ENCODE measurements at places on chromosomes 4 and X.

DNA sequence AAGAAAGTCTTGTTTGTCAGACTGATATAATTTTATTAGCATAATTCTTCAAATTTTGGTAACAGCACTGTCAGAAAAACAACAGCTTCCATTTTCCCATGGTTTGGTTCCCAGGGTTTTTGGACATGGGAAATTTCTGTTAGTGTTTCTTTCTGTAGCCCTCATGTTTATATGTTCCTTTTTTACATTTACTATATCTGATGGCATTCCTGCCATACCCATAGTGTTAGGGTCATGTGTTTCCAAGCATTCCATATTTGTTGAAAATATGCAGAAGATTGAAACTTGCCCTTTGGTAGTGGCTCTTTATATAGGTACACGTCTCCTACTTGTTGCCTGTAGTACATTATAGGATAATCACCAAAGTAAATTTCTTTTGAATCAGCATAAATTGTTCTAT, 65.8 kb downstream of the PDLIM5 start:
- no peak for DNase-seq

DNA sequence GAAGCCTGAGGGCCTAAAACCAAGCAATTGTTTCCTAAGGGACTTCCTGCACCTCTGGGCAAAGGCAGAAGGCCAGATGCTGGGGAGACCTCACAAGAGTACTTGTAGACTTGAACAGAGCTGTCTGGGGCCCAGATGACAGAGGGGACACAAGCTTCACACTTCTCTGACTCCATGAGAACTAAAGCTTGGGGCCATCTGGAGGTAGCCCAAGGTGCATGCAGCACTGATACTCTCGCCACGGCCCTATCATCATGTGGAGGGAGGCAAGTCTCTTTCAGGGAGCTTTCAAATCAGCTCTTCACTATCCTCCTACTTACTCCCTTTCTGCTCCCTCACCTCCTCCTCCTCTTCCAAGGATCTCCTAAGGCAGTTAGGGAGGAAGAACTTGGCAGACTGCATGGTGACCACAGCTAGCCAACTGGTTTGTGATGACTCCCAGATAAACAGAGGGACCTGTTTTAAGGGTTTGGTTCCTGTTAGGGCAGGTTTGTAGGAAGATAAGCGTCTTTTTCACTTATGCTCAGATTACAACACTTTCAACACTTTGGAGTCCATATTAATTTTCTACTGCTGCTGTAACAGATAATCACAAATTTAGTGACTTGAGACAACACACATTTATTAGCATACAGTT, 23.8 kb downstream of the MSL3 start:
- no peak for DNase-seq

GRCh38 chr4:26060286-26060685, 146.3 kb downstream of the SMIM20 start:
- DNase-seq, result no peak

DNA sequence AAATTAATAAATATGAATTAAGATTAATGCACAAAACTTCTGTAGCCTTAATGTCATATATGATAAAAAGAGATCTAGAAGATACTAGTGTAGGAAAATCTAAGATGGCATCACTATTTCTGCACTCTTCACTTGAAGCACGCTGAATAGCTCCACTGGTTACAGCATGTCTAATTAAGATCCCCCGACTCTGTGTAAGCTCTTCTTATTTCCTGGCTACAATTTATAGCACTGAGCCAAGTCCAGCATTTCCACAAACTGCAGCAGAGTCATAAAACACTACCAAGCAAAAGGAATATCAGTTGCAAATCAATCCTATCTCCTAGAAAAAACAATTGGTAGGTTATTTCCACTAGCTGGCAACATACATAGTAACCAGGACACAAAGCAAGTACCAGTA, 1.3 kb upstream of the CCNA2 start:
- DNase-seq, result no peak

- DNase-seq, result no peak
Measured at GRCh38 chrX:119419146-119419545, 20.0 kb downstream of the SLC25A43 start.

DNA sequence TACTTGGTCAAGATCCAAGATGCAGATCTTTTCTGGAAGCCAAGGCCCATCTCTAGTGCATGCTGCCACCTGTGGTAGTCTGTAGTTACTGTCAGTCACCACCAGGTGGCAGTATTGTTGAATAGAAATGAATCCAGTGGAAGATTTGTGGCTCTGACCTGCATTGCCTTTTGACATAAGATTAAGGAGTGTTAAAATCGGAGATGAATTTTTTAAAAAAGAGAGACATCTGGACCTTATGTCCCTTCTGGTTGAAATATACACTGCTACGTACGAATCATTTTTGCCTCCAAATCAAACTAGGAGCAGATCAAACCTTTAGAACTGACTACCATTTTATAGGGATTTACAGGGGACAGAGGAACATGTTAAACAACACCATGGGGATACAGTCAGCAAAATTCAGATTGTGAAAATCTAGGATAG, 46.9 kb upstream of the RHOH start:
- DNase-seq, result peak; percentile 60

DNA sequence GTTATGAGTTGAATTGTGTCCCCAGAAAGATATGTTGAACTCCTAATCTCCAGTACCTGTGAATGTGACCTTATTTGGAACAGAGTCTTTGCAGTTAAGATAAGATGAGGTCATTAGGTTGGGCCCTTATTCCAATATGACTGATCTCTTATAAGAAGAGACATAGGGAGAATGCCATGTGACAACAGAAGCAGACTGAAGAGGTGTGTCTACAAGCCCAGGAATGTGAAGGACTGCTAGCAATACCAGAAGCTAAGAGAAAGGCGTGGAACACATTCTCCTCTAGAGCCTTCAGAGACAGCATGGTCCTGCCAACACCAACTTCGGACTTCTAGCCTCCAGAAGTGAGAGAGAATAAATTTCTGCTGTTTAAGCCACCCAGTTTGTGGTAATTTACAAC, 22.5 kb upstream of the USP27X start:
- no peak for DNase-seq

GRCh38 chr4:78971326-78971725, 32.1 kb upstream of the PAQR3 start:
- DNase-seq, result no peak

All from NCI-H146 (cell line).